ENCODE measurements at places on chromosomes 4 and X.

DNA sequence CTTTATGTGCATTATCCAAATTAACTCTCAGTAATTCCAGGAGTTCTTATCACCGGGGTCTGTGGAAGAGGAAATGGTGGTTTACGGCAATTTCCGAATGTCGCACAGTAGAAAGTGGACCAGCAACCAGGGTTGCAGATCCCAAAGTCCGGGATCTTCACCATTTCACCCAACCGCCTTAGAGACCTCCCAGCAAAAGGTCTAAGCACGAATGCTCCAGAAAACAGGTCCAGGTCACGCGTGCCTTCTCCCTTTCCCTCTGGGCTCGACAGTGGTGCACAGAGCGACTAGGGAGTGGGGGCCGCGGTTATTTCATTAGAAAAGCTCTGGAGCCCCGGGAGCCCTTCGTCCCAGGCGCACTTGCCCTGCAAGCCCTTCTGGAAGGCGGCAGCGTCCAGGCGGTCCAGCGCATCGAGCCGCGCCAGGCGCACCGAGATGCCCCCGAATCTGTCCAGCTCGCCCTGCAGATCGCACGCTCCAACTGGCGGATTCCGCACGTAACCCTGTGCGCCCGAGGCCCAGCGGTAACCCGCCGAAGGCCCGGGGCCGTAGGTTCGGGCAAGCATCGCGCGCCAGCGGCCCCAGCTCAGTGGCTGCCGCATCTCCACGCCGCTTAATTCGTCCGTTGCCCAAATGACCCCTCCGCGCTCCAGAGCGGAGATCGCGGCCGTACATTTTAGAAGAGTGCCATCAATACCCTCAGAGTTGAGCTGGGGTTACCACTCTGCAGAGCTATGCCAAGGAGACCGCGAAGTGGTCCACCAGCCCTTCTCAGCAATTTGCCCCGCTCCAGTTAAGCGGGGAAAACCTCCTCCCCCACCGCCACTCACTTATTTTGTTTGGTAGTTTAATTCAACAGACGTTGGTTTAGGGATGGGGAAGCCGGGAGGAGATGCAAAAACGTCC, at the start of gene NUDT6:
NUDT6 (minus strand) TSS at position 627 of the 906 bp plus-strand sequence; CDS start at position 602, 25 bp downstream.
- DNase-seq, result peak; percentile 83

GRCh38 chr4:151669990-151670389, 90.8 kb downstream of the GATB start:
- DNase-seq, result no peak

DNA sequence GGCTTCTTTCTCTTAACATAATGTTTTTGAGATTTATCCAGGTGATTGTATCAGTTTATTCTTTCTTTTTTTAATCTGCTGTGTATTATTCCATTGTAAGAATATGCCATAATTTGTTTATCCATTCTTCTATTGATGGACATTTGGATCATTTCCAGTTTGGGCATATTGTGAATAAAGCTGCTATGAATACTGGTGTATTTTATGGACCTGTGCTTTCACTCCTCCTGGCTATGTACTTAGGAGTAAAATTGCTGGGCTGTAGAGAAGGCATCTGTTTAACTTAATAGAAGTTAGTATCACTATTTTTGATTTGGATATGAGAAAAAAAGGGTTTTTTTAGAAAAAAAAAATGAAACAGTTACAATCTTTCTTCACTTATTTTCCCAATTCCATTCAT, 50.0 kb upstream of the FAM9C start:
- DNase-seq, result no peak

- DNase-seq, result no peak
Observed at GRCh38 chrX:116462822-116463221, at the start of gene CT83. TSS of gene CT83 (minus strand) at chrX:116462976. CDS start at chrX:116462856, 120 bp downstream.

DNA sequence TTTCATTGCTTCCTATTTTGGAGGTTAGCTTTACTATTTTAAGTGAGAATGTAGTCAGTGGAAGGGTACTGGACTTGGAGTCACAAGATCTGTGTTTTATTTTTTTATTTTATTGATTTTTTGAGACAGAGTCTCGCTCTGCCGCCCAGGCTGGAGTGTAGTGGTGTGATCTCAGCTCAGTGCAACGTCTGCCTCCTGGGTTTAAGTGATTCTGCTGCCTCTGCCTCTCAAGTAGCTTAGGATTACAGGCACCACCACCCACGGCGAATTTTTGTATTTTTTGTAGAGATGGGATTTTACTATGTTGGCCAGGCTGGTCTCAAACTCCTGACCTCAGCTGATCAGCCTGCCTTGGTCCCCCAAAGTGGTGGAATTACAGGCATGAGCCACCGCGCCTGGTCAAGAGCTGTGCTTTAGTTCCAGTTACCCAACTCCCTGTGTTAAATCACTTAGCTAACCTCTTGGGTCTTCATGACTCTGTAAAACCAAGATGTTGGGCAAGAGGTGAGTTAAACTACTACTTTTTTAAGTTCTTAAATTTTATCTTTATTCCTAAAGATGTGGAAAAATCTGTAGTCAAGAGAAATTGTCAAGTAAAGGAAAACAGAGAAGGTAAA, 11.2 kb downstream of the USP9X start:
- no peak for DNase-seq

DNA sequence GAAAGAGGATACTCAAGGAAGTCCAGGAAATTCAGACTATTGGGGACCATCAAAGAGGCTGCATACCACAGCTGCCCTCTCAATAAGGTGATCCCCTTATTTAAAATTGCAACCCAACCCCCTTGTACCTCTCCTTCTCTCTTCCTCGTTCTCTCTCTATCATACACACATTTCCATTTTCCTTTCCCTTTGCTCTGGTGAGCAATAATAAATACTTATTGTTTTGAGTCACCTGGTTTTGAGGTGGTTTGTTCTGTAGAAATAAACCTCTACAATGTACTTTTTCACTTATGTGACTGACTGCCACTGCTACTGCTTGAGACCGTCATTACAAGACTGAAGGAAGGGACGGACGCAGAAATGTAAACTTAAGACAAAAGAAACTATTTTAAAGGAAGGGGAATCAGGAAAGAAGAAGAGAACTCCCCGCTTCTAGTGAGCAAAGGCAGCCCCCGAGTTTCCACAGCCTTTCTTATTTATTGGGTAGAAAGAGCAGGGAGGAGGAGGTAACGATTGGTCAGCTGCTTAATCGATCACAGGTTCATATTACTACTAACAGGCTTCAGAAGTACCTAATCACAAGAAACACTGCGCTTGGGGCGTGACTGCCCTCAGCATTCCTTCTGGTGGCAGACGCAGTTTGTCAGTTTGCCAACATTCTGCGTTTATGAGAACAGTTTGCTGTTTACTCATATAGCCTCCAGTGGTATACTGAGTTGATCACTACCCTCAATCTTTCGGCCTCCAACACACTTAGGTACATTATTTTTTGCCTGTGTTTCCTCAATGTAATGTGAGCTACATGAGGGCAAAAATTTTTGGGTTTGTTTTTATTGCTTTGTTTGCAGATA, 16.9 kb upstream of the TMEM165 start:
- no peak for DNase-seq

DNA sequence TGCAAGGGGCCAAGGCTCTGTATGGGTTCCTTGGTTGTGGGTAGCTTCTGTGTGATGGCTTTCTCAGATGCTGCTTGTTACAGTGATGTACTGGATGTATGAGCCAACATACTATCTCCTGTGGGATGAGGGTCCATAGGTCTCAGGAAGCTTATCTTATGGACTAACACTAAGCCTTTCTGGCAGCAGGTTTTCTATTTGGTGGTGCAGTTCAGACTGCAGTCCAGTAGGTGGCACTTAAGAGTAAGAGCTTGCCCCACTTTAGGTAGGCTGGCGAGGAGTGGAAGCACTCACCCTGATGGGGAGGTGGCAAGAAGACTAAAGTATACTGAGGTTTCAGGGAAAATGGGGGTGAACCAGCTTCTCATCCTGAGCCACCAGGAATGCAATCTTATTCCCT, 306.7 kb upstream of the MAOA start:
- peak; percentile 55 for DNase-seq

DNA sequence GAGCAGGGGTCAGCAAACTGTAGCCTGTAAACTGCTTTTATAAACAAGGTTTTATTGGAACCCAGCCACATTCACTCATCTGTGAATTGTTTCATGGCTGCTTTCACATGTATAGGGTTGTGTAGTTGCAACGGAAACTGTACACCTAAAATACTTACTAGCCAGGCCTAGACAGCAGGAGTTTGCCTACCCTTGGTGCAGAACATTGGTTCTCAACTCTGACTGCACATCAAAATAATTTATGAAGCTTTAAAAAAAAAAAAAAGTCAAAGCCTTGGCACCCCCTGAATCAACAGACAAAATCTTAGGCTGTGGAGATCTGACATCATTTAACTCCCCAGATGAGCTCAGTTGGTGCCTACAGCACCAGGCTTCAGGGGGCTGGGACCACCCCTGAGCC, 27.8 kb downstream of the ADGRA3 start:
- DNase-seq, result no peak

DNA sequence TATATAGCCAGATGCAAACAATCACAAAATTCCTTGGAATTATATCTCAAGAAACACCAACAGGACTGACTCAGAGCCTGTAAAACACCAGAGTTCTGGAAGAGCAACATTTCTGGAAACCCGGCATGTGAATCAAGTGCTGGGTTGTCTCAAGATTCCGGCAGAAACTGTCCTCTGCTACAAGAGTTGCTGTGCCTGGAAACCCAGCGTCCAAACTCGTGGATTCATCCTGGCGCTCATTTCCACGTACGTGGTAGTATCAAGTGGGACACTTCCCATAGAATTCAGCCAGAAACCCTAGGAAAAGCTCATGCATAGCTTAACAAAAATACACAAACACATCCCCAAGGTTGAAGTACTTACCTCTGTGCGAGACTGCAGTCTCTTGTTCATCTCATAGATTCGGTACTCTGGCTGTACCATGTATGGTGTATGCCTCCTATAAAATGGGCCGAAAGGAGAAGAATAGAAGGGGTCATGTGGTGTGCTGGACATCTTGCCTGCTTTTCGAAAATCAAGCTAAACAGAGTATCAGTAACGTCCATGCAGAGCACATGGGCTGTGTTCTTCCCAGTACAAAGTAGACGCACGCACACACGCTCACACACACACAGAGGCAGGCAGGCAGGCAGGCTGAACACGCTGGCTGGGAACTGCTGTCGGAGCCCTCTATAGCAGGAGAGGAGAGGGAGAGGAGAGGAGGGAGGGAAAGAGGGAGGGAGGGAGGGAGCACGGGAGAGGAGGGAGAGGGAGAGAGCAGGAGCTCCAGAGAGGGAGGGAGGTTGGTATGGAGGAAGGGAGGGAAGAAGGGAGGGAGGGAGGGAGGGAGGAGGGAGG, at the start of gene LDB2:
LDB2 (minus strand) TSS at position 655 of the 837 bp plus-strand sequence.
- DNase-seq, result peak; percentile 54

DNA sequence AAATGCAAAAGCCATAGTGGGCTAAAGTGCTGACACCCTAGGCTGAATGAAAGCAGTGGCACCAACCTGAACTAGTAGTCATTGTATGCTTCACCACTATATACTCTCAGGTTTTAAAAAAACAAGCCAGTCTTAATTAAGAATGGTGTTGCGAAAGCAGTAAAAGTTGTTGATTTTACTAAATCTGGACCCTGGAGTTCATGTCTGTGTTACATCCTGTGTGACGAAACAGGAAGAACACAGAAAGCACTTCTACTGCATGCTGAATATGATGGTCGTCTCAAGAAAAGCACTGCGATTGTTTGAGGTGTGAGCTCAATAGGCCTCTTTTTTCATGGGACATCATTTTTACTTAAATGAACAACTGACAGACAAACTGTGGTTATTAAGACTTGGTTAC, 24.2 kb upstream of the GDPD2 start:
- DNase-seq, result no peak

GRCh38 chrX:87634361-87634760, 116.8 kb downstream of the KLHL4 start:
- no peak for DNase-seq

GRCh38 chr4:96698831-96699230, 858.9 kb downstream of the PDHA2 start:
- no peak for DNase-seq

DNA sequence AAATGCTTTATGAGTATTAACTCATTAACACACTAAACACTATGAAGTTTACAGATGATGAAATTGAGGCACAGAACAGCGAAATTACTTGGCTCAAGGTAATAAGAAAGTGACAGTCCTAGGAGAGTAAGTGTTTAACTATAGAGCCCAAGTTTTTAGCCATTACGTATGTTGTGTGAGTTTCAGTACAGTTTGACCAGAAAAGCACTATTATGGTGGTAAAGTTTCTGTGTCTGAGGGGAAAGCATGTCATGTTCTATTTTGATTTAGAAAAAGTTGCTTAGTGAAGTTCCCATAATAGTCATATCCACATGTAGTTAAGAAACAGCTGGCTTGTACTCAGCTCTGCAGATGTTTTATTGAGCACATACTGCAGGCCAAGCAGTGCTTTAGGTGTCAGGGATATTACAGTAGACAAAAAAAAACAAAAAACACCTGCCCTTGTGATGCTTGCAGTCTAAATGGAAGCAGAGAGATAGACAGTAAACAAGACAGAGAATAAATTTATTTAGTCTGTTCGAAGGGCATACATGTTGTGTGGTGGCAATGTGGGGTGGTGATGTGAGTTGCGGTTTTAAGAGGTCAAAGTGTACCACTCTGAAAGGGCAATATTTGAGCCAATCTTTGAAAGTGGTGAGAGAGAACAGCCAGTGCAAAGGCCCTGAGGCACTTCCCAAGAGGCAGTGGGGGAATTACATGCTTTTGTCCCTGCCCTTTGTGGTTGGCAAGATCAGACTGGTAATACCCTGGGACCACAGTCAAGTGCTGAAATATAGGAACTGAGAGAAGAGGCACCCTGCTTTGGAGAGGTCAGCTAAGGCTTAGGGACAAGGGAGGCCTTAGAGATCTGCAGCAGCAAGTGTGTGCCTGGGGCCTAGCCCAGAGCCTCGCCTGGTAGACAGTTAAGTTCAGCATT, 6.2 kb downstream of the TMEM131L start:
- DNase-seq, result no peak

DNA sequence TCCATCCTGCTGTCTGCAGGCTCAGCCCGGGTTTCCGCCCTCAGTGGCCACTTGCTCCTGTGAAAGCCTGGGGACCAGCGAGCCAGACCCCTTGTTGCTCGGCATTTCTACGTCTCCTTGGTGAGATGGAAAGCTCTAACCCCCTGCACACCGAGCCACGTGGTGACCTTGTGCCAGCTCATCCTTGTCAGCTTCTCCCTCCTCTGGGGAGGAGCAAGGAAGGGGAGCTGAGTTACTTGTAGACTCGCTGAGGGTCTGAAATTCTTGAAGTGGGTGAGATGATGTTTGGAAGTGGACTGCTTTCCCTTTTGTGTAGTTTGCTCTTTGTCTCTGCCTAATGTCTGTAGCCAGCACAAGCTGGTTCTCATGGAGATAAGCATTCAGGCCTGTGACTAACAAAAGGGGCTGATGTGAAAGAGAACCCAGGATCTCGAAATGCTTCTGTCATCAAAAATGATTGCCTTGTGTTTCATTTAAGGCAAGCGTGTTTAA, 29.3 kb downstream of the RGS12 start:
- no peak for DNase-seq

GRCh38 chr4:86720508-86721068, 126.5 kb downstream of the PTPN13 start:
- DNase-seq, result no peak

DNA sequence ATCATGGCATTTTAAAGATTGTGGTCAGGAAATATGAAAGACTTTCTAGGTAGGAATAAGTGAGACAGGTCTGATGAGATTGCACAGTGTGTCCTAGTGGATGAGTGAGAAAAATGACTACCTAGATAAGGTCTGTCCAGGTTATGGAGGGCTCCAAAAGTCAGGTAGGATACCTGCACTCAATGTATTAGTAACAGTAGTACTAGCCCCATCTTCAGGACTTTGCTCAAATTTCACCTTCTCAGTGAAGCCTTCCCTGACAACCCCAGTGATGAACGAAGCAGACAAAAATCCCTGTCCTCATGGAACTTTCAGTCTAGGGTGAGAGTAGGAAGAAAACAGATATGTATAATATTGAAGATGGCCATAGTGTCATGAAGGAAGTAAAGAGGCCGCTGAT, 85.7 kb downstream of the ZIC3 start:
- no peak for DNase-seq

- no peak for DNase-seq
Observed at GRCh38 chr4:4994312-4995097, 24.8 kb downstream of the CYTL1 start.
